ENCODE measurements at places on chromosomes 3 and 15.

- DNase-seq, result no peak
Observed at GRCh38 chr3:45318689-45319088, 69.7 kb upstream of the LARS2 start.

DNA sequence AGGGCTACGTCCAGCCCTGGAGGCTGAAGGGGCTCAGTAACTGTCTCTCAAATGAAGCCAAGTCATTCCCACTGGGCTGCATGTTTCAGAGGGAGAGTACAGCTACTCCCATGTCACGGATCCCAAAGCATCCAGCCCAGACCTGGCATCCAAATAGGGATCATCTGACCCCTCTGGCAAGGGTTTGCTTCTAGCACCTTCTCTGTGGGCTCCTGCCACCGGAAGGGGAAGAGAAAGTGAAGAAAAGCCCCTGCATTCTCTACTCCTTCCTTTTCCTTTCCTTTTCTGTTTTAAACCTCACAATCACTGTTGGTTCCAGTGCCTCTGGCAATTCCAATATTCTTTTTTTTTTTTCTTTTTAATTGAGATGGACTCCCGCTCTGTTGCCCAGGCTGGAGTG is 64.5 kb upstream of the CTSH start:
- DNase-seq, result no peak

DNA sequence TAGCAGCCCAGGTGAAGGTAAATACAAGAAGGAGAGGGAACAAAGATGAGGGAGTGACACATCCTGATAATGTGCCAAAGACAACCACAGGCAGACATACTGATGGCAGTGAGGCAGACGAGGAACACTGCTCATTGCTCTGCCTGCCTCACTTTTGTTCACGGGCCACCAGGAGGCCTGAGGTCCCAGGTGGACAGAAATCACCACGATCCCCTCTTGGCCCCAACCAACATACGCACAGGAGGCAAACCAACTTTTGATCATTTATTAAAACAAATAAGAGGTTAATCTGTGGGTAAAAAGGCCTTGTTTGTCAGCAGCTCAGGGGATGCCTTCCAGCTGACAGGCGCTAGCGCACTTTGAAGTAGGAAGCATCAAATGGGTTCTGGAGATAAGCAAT is 4.2 kb downstream of the ALG1L2 start:
- no peak for DNase-seq

DNA sequence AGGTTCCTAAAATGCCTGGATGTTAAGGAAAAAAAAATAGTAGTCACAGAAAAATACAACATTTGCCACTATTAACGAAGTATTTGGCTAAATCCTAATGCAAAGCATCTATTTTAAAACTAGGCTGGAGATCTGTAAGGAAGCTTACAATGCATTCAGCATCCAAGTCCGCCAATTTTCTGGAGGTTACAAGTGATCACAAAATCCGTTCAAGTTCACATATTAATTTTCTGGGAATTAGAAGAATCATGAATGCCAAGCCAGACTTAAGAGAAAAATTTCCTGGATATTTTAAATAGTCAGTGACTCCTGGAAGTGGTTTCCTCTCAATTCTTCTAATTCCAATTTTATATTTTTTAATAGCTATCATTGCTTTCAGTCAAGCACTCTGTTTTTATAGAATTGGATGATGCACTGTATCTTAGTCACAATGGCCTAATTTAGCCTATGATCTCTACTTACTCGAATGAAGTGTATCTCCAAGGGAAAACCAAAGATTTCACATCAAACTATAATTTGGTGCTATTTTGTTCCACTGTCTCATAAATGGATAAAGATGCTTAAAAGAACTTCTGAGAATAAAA is 60.4 kb downstream of the P3H2 start:
- DNase-seq, result no peak

DNA sequence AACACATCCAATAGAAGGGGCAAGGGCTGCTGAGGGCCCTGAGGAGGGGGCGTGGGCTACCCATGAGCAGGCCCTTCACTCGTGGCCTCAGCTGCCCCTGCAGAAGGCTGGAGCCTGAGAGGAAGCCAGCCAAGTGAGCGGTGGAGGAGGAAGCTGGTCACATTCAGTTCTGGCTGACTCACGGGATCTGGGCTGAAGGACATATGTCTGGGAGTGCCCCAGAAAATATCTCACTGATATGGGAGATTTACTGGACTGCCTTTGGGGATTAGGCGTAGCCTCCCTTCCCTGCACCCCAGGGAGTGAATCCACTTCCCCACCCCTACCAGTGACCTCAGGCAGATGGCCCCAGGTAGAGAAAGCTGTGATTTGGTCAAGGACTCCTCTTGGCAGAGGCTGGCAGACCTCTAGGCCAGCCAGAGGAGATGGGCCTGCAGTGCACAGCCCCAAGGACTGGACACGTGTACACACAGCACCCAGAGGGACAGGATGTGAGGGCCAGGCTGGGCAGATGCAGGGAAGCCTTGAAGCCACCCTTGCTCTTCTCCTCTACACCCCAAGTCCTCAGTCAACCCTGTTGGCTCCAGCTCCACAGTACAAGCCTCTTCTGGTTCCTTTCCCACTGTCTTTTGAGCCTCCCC is 14.2 kb upstream of the ANKDD1A start:
- no peak for DNase-seq

DNA sequence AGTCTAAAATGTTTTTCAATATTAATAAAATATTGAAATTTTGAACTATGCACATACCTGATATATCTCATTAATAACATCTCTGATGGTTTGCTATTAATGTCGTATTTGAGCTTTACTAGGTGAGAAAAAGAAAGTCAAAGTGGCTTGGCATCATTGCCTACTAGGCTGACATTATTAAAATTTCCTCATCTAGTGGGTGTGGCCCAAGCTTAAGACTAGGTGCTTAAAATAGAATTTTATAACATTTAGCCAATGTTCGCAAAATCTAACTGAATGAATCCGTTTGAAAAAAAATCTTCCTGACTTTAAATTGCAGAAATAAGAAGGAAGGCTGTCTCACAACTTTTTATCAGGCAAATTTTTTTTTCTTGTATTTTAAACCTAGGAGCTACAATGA is 46.1 kb downstream of the ABI3BP start:
- DNase-seq, result no peak

DNA sequence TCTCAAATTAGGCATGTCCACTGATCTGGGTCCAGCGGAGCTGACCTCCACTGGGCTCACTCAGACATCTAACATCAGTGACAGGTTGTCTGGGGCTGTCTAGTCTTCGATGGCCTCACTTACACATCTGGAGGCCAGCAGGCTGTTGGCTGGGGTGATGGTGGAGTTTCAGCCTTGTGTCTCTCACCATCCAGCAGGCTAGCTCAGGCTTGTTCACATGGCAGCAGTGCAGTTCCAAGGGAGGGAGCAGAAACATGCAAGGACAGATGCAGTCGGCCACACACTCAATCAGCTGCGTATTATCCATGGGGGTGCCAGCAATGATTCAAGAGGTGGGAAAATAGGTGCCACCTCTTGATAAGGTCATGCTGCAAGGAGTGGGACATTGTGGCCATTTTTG is 292.5 kb downstream of the SHQ1 start:
- DNase-seq, result no peak

DNA sequence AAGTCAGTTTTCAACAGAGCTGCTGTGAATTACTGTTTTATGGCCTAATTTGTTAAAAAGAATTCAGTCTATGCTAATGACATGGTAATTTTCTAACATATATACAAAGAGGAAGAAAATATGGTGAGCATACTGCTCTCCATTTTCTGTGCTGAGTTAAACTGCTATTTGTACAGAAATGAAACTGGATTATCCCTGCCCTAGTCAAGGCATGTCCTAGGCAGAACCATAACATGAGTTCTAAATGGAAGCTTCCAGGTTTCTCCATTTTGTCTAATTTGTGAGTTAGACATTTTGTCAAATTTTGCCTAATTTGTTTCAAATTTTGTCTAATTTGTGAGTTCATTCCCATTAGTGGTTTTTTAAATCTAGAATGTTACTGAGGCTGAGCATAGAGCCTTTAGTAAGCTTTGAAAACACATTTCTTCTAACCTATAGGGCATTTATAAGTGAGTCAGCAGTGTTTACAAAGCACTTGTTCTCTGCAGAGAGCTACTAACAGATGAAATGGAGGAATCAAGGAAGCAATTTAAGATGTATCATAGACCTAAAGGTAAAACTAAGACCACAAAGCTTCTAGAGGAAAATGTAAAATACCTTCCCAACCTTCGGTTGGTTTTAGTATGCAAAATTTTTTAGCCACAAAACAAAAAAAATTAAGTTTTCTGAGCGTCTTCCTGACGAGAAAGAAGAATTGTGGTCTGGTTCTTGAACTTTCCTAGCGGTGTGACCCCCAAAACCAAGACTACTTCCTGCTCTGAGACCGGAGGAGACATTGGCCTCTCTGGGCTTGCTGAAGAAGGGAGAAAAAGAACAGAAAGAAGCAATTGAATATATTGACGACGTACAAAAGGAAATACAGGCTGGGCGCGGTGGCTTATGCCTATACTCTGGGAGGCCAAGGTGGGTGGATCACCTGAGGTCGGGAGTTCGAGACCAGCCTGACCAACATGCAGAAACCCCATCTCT is 9.8 kb downstream of the P2RY14 start:
- DNase-seq, result no peak

- DNase-seq, result no peak
Observed at GRCh38 chr15:60328852-60329443, 68.8 kb downstream of the ANXA2 start.

DNA sequence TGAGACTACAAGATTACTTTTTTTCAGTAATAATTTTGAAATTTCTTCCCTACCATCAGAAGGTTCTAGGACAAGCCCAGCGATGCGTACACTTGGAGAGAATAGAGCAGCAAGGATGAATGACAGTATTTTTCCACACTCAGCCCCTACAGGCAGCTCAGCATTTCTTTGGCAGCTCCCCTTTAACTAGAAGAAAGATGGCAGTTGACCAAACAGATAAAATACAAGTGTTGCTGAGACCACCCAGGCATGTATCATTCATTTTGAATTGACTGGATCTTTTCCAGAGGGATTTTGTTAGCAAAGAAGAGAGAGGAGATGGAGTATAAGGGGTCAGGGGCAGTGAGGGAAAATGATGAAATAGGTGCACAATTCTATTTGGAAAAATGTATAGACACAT is 761.3 kb downstream of the AGBL1 start:
- no peak for DNase-seq

- no peak for DNase-seq
Observed at GRCh38 chr3:57971975-57972374, 36.2 kb upstream of the FLNB start.

GRCh38 chr15:64883100-64883581 is 28.6 kb upstream of the ANKDD1A start:
- no peak for DNase-seq

DNA sequence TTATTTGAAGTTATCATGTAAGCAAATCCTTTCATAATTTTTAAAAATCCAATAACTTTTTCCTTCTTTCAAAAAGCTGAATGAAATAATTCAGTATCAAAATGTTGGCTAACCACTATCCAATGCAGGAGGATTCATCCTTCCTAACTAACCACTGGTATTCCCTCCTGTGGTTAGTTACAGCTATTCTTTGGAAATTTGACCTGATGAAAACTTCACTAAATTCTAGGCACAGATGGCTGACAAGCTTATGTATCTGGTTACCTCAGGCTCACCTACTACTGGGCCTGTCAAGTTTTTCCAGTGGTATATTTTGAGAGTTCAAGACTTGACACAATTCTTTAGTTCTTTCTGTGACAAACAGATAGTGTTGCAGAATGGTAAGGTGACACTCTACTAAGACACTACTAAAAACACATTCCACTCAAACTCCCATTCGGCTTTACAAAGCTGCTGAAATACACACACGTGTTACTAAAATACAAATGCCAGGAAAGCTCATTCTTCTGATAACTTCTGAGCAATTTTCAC is 15.8 kb downstream of the NPTN start:
- no peak for DNase-seq

GRCh38 chr3:171898192-171898591 is 55.0 kb downstream of the TMEM212 start:
- DNase-seq, result no peak

DNA sequence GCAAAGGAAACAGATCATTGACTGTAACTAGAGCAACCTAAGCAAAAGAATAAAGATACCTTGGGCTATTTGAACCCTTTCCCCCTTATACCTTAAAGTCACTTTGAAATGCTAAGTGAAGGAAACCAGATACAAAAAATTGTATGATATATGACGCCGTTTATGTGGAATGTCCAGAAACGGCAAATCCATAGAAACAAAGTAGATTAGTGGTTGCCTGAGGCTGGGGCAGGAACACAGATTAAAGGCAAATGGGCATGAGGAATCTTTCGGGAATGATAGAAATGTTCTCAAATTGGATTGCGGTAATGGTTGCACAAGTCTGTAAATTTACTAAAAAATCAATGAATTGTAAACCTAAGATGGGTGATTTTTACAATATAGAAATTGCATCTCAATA is 160.1 kb upstream of the CCDC54 start:
- no peak for DNase-seq

DNA sequence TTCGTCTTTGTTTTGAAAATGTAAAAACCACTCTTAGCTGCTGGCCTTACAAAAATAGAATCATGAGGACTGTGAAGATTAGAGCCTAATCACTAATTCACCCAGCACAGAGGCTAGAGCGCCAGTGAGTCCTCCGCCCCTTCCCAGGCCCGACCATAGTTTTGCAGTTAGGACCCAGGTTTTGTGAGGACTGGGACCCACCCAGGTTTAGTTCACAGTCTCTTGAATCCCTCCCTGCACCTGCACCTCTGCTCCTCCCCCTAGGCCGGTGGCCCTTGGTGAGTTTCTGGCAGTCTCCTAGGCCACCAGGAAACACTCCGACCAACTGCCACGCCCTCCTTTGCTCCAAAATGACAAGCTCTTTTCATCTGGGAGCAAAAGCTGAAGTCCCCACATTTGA is 136.0 kb upstream of the CCDC54 start:
- no peak for DNase-seq

GRCh38 chr15:48541341-48542278 is 103.9 kb downstream of the FBN1 start:
- peak; percentile 9 for DNase-seq
